ENCODE measurements at places on chromosomes 2 and 18.

DNA sequence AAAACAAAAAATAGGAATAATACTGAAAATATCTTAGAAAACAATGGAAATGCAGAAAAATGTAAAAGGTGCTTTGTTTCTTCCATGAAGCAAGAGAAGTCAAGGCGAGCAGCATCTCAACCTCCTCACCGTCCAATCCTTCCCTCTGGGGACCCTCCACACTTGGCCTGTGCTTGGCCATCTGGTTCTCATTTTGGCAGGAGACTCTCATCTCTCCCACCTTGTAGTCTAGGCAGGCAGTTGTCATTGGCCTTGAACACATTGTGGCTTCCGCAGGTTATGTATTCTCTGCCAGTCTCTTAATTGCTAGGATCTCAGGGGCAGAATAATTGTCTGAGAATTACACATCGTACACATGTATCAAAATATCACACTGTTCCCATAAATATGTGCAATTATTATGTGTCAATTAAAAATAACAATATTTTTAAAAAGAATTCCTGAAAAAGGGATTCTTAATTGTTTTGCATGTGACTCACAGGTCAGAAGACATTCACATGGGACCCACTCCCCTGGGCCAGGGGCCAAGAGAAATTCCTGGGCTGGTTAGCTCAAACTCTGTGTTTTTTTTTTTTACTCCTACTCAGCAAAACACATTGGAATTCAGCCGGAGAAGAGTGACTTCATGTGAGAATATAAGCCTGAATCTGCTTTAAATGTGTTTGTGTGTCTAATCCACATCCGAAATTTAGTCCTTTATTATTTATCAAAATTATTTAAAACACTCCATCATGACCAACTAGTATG, 14.0 kb upstream of the ANKRD62 start:
- DNase-seq = no peak

- DNase-seq = no peak
These were observed 14.3 kb upstream of the PPP3R1 start for GRCh38 chr2:68266655-68267054.

DNA sequence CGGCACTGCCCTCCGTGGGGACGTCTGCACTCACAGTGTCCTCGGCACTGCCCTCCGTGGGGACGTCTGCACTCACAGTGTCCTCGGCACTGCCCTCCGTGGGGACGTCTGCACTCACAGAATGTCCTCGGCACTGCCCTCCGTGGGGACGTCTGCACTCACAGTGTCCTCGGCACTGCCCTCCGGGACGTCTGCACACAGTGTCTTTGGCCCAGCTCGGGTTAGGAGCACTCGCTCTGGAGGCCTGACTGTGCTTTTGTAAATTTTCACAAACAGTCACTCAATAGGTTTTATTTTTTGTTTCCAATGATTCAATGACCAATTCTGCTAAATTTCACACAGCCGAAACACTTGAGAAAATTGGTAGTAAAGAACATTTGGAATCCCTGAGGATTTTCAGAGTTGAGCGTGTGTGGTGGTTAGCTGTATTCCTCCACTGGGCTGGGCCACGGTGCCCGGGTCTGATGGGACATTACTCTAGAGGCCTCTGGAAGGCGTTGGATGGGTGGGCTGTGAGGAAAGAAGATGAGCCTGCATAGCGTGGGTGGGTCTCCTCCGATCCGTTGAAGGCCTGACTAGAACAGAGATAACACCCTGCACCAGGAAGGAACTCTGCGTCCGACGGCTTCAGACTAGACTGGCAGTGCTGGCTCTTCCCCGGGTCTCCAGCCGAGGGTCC, 134.8 kb downstream of the RTP5 start:
- DNase-seq = no peak

GRCh38 chr18:38464024-38464423, 898.4 kb upstream of the CELF4 start:
- no peak for DNase-seq

DNA sequence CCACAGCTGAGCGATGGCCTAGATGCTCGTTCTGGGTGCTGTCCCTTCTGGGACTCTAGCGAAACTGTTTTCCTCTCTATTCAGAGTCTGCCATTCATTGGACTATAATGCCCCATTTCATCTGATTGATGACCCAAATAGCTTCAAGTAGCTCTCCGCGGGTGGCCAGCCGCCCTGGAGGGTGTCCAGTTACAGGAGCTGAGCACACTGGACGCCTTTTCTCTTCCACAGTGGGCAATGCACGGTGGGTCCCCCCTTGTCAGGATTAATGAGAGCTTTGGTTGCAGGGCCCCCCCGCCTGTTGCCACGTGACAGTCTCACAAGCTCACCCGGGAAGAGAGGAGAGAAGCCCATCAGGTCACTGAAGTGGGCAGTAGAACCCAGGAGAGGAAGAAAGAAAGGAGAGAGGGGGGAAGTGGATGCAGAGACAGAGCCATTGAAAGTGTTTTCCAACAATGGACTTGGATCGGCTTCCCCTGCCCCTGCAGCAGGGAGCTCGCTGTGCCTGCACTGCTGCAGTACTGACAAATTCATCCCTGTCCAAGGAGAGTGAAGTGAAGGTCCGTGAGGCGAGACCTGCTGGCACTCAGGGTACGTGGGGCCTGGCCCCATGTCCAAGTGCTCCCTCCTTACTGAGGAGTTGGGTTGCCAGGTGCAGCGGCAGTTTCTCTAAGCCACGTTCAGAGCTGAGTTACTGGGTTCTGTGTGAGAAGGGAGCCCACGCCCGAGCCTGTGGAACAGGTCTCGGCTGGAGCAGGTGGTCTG, 44.8 kb downstream of the DIPK1C start:
- no peak for DNase-seq

DNA sequence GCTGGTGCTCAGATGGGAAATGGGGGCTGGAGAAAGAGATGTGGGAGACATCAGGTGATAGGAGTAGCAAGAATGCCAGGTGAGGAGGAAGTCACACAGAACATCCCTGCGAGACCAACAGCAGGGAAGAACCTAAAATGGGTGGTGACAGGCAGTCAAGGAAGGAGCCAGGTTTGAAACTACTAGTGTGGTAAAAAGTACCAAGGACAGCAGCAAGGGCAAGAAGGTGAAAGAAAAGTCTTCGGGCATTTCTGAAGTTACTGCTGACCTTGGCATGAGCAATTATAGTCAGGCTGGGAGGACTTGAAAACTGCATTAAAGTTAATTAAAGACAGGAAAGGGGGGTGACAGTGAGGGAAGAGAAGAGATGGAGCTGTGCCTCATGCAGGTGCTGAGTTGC, 410.4 kb downstream of the RAD51AP2 start:
- no peak for DNase-seq

- DNase-seq = no peak
These were observed 212.2 kb downstream of the XIRP2 start for GRCh38 chr2:167100506-167100905.

GRCh38 chr18:8990276-8991031, 112.0 kb upstream of the NDUFV2 start:
- DNase-seq = no peak

DNA sequence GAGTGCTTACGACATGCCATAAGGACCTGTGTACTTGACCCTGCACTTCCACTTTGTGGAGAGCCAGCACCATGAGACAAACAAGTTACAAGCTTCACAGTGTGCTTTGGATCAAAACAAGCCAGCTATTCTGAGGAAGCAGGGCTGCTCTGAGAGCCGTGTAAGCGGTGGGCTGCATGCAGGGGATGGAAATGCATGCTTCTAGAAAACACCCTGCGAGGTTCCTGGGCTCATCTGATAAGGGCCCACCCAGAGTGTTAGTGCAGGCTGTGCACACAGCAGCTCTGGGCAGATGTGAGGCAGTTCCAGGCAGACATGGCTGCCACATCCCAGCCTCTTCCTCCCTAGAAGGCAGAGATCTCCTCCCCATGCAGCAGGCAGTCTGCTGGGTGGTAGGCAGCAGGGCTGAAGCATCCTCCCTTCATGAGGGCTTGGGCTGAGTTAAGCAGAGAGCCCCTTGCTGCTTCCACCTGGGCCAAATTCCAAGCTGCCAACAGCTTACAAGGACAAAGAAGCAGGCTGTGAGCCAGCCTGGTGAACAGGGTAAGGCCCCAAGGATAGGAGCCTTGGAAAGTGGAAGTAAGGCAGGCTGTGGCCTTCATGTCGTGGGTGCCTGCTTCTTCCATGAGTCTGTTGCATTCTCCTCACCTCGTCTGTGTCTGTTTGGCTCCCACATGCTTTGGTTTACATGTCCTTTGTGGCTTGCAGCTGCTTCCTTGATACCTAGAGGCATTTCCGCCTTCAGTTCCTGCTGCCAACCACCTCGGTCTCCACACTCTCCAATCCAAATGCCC, 7.7 kb downstream of the PSD4 start:
- no peak for DNase-seq

GRCh38 chr2:162509288-162509968, 165.5 kb downstream of the GCA start:
- DNase-seq = no peak

DNA sequence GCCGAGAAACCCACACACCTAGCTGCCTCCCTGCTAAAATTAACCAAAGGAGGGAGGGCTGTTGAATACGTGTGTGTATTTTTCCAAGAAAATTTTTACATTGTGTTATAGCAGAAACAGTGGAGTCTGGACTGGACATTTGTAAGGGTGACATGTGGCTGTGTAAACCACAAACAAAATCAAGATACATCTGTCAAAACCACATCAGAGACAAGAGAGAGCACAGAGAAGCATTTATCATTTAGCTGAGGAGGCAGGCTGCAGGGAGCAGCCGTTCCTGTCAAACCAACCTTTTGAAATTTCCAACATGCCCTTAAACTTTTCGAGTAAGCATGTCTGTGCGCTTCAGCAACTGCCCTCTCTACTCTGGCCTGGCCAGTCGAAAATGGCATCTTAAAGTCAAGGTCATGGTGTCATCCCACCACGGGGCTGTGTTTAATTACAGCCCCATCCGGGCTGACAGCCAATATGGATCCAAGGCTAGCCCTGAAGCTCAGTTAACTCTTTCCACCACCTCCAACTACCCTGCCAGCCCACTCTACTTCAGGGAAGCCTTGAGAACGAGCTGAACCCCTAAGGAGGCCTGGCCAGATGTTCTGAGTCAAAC, 8.4 kb downstream of the BCL11A start:
- DNase-seq = no peak

DNA sequence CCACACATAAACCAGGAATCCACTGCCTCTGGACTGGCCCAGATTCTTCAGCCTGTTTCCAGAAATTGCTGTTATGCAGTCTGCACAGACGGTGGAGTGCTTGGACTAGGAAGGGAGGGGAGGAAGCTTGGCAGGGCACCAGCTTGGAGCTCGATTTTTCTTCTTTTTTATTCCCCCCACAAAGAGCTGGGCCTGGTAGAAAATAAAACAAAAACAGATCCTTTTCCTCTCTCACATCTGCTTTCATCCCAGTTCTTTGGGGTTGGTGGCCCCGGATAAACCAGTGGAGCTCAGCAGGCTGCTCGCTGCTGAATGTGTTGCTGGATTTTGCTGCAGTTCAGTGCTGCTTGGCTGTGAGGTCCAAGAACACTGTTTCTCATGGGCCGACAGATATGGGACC, 16.0 kb downstream of the LRRTM1 start:
- DNase-seq = no peak

- DNase-seq = no peak
These were observed 495.0 kb downstream of the DLGAP1 start for GRCh38 chr18:3960142-3960541.

- DNase-seq = no peak
These were observed 131.0 kb downstream of the BCL2L11 start for GRCh38 chr2:111251711-111252110.

- DNase-seq = no peak
These were observed 39.1 kb upstream of the PLEKHM3 start for GRCh38 chr2:208064220-208064961.

GRCh38 chr2:165113414-165113813, 90.4 kb downstream of the SCN3A start:
- DNase-seq = no peak

- DNase-seq = no peak
These were observed 112.2 kb upstream of the TACR1 start for GRCh38 chr2:75311521-75311920.

DNA sequence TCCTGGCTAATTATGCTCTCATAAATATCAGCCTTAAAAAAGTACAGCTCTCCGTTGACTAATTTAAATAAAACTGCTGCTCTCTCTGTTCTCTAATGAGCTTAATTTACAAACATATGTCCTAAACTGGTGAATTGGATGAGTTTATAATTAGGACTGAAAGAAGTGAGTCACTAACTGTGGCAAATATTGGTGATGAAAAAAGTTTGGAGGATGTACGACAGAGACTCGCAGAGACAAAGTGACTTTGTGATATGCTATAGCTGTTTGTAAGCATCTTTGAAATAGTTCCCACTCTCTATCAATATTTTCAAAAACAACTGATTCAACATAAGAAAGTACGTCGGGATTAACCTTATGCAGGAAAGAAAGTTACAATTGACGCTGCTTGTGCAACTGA, 138.9 kb upstream of the TMEFF2 start:
- no peak for DNase-seq

DNA sequence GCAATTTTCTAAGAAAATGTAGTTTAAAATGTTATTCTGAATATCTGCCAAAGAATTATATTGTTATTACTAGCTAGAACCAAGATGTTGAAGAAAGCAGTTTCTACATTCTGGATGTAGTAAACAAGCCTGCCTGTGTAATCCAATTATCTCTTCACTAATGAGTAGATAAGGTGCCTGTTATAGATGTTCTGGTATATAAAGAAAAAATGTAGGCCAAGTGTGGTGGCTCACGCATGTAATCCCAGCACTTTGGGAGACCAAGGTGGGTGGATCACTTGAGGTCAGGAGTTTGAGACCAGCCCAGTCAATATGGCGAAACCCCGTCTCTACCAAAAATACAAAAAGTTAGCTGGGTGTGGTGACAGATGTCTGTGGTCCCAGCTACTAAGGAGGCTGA, 28.9 kb downstream of the CD302 start:
- DNase-seq = no peak

- no peak for DNase-seq
These were observed 525.0 kb downstream of the ZEB2 start for GRCh38 chr2:143994961-143995360.

All from CD4-positive, alpha-beta T cell treated with Interleukin-15 for 1 hour (primary cell).